Activated CD4-positive, alpha-beta T cell treated with anti-CD3 and anti-CD28 coated beads, Interleukin-2, amount 10 ng/mL, durations not matched to agents 7 days and 5 days (primary cell): ENCODE measurements at places on chromosomes 16 and 17. TPM values are rescaled to one million over a fixed set of nuclear protein-coding genes. Genes with fewer than 3 reads are reported as not detected.

Gene PRCD
- not detected for total RNA-seq

Gene KRT16
- not detected for total RNA-seq

Gene C16orf89
- total RNA-seq = not detected

Gene SLC22A31
- 1.8 TPM for total RNA-seq

Gene PARN
- 51.8 TPM for total RNA-seq

Gene UTS2R
- total RNA-seq = not detected

Gene ANKRD13B
- 12.3 TPM for total RNA-seq

Gene MYH11
- total RNA-seq = not detected

Gene CACNA1H
- total RNA-seq = 3.2 TPM

Gene CEMP1
- total RNA-seq = not detected

Gene JPH3
- total RNA-seq = not detected

Gene TEX14
- 0.27 TPM for total RNA-seq

Gene SEPTIN1
- total RNA-seq = 383 TPM

Gene C16orf74
- total RNA-seq = 1.6 TPM

Gene NGFR
- not detected for total RNA-seq

Gene SRCIN1
- total RNA-seq = not detected

Gene CSF3
- total RNA-seq = not detected

Gene ZNF750
- not detected for total RNA-seq

Gene KRT27
- total RNA-seq = not detected

Gene HOXB7
- total RNA-seq = 0.25 TPM

Gene IRX6
- total RNA-seq = not detected

Gene TMC7
- not detected for total RNA-seq

Gene ABCC6
- not detected for total RNA-seq

Gene CMTM1
- total RNA-seq = 12.3 TPM

Gene SDK2
- total RNA-seq = 11.9 TPM

Gene YWHAE
- 340 TPM for total RNA-seq

Gene CFAP97D1
- not detected for total RNA-seq

Gene SOX8
- total RNA-seq = 0.25 TPM

Gene TBX2
- not detected for total RNA-seq

Gene PROCA1
- 5.5 TPM for total RNA-seq

Gene MOSMO
- 10.7 TPM for total RNA-seq

Gene KRT28
- total RNA-seq = not detected

Gene GPR139
- total RNA-seq = not detected

Gene NPIPB5
- 213 TPM for total RNA-seq
